ENCODE measurements at places on chromosomes 13 and 19. TPM values are rescaled to one million over a fixed set of nuclear protein-coding genes. Genes with fewer than 3 reads are reported as not detected.

The CFAP97D2 gene
- total RNA-seq: not detected

The POLR1G gene
- total RNA-seq: 3.6 TPM

The KLF2 gene
- total RNA-seq: 410 TPM

The CALR3 gene
- total RNA-seq: not detected

The CLEC4M gene
- total RNA-seq: not detected

The SHFL gene
- total RNA-seq: 108 TPM

The URAD gene
- total RNA-seq: not detected

The TSKS gene
- total RNA-seq: 0.63 TPM

The NR2C2AP gene
- total RNA-seq: 25.8 TPM

The GNG7 gene
- 0.25 TPM for total RNA-seq

The EFNA2 gene
- total RNA-seq: not detected

The KLHL1 gene
- total RNA-seq: not detected

Measured in activated CD4-positive, alpha-beta memory T cell treated with anti-CD3 and anti-CD28 coated beads, Interleukin-2, amount 10 ng/mL, durations not matched to agents 7 days and 5 days (primary cell).